ENCODE measurements at places on chromosomes 11 and 22.

DNA sequence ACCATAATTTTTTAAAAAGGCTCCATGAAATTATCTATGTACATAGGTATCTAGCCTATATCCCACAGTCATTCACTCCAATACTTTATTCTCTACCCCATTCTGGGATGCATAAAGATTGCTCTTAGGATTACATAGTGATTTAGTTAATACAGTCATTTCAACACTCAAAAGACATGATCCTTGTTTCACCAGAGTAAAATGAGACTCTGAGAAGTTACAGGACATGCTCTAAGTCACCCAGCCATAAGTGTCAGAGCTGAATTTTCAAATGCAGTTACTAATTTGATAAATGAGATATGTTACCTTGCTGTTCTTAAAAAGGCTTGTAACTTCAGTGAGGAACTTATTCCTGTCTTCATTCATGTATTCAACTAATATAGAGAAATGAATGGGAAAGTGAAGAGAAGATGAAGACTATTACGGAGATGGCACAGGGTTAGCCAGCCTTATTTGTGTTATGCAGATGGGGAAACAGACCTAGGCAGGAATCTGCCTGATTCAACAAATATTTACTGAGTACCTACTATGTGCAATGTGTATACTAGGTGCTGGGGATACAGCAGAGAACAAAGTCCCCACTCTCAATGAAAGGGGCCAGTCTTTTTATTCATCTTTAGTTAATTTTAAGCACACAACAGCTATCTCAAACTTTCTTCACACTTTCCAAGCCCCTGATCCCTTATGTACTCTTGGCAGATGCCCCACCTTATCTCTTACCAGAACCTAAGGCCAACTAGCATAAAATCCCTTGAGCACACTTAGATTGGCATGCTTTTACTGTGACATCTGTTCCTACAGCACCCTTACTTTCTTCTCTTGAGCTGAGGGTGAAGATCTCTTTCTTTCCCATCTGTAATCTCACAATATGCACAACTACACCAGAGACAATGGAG is 21.6 kb downstream of the MAPK1 start:
- DNase-seq = no peak

DNA sequence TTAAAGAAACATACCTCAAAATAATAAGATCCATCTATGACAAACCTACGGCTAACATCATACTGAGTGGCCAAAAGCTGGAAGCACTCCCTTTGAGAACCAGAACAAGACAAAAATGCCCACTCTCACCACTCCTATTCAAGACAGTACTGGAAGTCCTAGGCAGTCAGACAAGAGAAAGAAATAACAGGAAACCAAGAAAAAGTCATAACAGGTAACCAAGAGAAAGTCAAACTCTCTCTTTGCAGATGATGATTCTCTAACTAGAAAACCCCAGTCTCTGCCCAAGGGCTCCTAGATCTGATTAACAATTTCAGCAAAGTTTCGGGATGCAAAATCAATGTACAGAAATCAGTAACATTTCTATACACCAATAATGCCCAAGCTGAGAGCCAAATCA is 35.6 kb downstream of the TMEM123 start:
- no peak for DNase-seq

DNA sequence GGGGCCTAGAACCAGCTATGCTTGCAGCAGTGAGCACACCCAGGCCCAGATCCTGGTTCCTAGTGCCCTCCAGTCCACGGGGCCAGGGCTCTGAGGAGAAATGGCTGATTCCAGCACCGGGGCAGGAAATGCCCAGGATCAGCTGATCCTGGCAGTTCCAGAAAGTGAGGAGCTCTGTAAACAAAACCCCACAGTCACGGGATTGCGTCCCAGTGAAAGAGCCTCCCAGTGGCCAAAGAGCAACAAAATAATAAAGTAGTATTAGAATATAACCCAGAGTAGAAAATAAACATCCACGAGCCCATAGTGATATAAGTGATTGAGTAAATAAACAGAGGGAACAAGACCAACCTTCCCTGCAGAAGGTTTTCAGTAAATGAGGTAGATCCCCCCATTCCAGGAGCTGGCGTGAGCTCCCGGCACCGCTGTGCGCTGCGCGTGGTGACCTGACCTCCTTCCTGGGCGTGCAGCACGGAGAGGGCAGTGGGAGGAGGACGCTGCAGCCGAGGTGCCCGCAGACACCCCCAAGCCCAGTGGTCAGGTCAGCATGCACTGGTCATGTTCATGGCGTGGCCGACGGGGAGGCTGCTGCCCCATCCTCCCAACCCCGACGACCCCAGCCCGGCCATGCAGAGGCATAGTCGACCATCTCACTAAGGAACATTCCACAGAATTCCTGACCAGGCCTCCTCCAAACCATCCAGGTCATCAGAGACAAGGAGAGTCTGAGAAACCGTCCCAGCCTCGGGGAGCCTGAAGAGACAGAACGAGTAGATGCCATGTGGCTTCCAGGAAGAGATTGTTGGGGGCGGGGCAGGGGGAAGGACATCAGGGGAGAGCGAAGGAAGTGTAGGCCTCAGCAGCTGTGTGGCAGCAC is 19.8 kb downstream of the PTDSS2 start:
- DNase-seq = no peak

GRCh38 chr22:38941488-38941987 is 15.9 kb upstream of the APOBEC3A start:
- DNase-seq = no peak

GRCh38 chr22:32564170-32565001 is 89.8 kb downstream of the FBXO7 start:
- no peak for DNase-seq

DNA sequence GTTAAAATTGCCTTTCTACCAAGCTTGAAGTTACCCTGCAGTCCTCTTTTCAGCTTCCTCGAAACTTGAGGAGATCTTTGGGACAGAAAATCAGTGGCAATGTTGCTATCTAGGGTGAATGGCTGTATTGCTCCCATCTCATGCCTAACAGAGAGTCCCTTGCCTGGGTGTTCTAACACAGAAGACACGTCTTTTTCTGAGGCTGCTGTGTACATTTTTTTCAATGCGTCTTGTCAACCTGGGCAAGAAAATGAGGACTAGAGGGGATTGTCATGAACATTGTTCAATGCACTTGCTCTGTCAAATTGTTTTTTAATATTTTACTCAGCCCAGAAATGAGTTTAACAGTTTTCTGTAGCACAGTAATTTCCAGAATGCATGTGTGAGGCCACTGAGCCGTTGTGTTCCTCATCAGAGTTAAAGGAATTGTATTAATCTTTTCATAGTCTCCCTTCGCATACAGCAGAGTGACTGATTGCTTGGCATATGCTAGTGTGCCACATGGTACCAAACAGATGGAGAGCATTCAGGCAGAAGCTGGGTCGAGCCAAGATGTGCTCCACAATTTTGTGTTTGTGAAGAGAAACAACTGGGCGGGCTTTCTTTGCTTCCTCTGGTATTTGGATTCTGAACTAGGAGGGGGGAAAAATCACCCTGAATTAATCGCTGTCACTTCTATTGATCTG is 86.0 kb downstream of the CASP12 start:
- no peak for DNase-seq

- DNase-seq = no peak
These were observed 673.3 kb downstream of the CNTN5 start for GRCh38 chr11:99693941-99694492.

GRCh38 chr22:38540701-38541100 is 29.3 kb downstream of the DMC1 start:
- DNase-seq = no peak

GRCh38 chr22:37930270-37930951 is 23.0 kb downstream of the C22orf23 start:
- no peak for DNase-seq

GRCh38 chr22:45859231-45860161 is 117.5 kb downstream of the WNT7B start:
- no peak for DNase-seq

- no peak for DNase-seq
These were observed 15.7 kb downstream of the NUP50 start for GRCh38 chr22:45179276-45180049.

DNA sequence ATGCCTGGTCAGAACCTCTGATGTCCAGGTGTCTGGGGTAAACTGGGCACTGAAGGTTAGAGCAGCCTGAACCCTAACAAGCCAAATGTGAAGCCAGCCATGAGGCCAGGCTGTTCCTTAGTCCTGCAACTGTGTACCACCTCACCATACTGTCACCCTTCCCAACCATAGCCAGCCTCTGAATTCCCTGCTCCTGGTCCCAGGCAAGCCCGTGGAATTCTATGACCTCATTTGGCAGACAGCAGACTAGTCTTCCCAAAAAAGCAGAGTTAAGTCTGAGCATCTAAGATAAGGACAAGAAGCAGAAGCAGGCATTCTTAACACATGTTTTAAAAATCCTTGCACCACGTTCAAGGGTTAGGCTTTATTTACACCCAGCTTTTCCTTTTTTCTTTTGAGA is 134.8 kb downstream of the C11orf58 start:
- DNase-seq = no peak

- DNase-seq = no peak
These were observed 60.2 kb downstream of the EHF start for GRCh38 chr11:34680918-34681586.

DNA sequence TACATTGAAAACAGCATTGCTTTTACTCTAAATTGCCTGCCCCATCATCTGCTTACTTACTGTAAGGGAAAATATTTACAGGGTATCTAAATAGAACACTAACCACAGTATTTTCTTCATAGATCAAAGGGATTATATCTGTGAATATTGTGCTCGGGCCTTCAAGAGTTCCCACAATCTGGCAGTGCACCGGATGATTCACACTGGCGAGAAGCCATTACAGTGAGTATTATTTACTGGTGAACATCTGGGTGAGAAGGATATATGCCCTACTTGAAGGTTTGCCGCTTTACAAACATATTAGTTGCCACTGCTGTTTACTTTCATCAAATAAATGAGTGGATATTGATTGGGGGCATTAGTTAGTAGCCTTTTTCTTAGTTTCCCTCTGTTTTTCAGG is 5.9 kb upstream of the CNTF start:
- DNase-seq = no peak

GRCh38 chr11:35272391-35272902 is 133.5 kb downstream of the CD44 start:
- DNase-seq = no peak

Measured in NCI-H510A treated with DMSO at 0.1 percent for 48 hours (cell line).